ENCODE measurements at places on chromosomes 4 and X. TPM values are rescaled to one million over a fixed set of nuclear protein-coding genes. Genes with fewer than 3 reads are reported as not detected.

Gene OPN1LW
- total RNA-seq, result not detected

Gene SHROOM3
- 12.3 TPM for total RNA-seq

Gene PDK3
- total RNA-seq, result 5.1 TPM

Gene MAP3K15
- total RNA-seq, result not detected

Gene PABPC4L
- 0.28 TPM for total RNA-seq

Gene SHROOM4
- 2.8 TPM for total RNA-seq

Gene TMEM271
- not detected for total RNA-seq

Gene IDS
- total RNA-seq, result 26.0 TPM

Gene ZC4H2
- 4.1 TPM for total RNA-seq

Gene TCEAL6
- total RNA-seq, result not detected

Gene RAB41
- total RNA-seq, result not detected

Gene JADE1
- total RNA-seq, result 6.3 TPM

Gene HTN3
- total RNA-seq, result not detected

Gene CDS1
- 29.7 TPM for total RNA-seq

Gene ADGRL3
- 0.36 TPM for total RNA-seq

Gene STEEP1
- total RNA-seq, result 44.0 TPM

Gene GPR101
- not detected for total RNA-seq

Gene PAK3
- under 0.01 TPM for total RNA-seq

Gene IL15
- 0.34 TPM for total RNA-seq

Gene ENAM
- total RNA-seq, result not detected

Gene LARP7
- 20.8 TPM for total RNA-seq
